SK-N-SH treated with all-trans-retinoic acid at 6 μM for 48 hours (cell line): ENCODE measurements at places on chromosomes 3 and 15.

- ATAC-seq, result no peak
These were observed 26.8 kb downstream of the GALK2 start for GRCh38 chr15:49196856-49197255.

DNA sequence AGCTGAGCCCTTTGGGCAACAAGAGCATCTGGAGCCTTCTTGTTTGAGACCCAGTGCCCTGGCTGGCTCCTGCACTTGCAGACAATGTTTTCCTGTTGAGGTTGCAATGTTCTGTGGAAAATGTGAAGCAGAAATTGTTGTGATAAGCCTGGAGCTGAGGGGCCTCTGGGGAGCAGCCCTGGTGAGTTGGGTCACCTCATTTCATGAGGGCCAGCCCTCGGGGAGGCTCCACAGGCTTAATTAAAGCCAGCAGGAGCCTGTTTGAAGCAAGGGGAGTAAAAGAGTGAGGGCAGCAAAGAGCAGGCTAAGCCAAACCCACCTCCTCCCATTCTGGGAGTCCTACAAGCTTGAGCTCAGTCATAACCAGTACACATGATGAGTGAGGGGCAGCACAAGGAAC lies 154.3 kb downstream of the ALDH1A2 start:
- no peak for ATAC-seq

GRCh38 chr3:114730397-114730796 lies 416.7 kb downstream of the ZBTB20 start:
- ATAC-seq, result no peak

GRCh38 chr3:186651678-186652215 lies 11.5 kb downstream of the FETUB start:
- no peak for ATAC-seq

GRCh38 chr15:42628761-42629160 lies 53.4 kb downstream of the STARD9 start:
- no peak for ATAC-seq
